ENCODE measurements at places on chromosomes 7 and 10.

GRCh38 chr10:116115036-116115641 is 157.9 kb downstream of the GFRA1 start:
- DNase-seq = no peak

GRCh38 chr7:149060156-149060555 is 30.4 kb downstream of the ZNF786 start:
- no peak for DNase-seq

DNA sequence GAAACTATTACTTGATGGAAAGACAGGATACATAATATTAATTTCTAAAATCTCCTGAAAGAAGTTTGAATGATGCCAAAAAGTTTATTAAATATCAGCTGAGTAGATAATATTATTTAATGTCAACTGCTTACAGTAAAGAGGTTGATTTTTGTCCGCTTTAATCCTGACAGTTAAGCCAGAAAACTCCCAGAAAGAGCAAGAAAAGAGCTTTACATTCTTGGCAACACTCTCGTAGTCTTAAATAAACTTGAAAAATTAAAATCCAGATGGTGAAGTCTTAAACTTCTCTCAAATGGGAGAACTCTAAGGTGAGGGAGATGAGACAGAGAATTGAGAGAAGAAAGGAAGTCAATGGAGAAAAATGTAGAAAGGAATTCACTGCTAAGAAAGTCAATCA is 199.3 kb upstream of the PLXDC2 start:
- no peak for DNase-seq

- no peak for DNase-seq
Measured at GRCh38 chr7:13875496-13876074, 113.9 kb downstream of the ETV1 start.

- peak; percentile 56 for DNase-seq
Measured at GRCh38 chr7:141754939-141755338, 9.0 kb upstream of the TAS2R3 start.

- DNase-seq = peak; percentile 85
Measured at GRCh38 chr7:140478246-140479061, 851 bp downstream of the MKRN1 start.

GRCh38 chr7:149856583-149856982 is 17.2 kb upstream of the ATP6V0E2 start:
- DNase-seq = no peak

- DNase-seq = no peak
Measured at GRCh38 chr7:13749636-13750035, 239.8 kb downstream of the ETV1 start.

DNA sequence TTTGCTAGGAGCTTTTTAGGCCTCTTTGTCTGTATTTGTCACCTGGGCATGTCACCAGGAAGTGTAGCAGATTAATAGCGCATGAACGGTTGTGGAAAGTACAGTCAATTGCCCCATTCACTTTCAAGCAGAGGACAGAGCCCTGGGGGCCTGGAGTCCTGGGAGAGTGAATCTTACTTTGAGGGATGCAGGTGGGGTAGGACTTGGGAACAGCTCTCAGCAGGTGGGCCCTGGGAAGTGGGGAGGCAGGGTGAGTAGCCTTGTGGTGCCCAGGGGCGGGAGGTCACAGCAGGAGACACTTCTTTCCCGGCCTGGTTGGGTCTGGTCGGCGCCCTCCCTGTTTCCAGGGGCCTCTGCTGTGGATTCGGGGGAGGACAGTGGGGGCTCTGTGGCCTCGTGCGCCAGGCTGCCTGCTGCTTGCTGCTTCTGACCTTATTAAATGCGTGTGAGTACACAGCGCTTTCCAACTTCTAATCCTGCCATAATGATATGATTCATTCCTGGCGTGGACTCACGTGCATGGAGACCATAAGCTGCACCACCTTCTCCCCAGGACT is 51.6 kb upstream of the AQP1 start:
- no peak for DNase-seq

DNA sequence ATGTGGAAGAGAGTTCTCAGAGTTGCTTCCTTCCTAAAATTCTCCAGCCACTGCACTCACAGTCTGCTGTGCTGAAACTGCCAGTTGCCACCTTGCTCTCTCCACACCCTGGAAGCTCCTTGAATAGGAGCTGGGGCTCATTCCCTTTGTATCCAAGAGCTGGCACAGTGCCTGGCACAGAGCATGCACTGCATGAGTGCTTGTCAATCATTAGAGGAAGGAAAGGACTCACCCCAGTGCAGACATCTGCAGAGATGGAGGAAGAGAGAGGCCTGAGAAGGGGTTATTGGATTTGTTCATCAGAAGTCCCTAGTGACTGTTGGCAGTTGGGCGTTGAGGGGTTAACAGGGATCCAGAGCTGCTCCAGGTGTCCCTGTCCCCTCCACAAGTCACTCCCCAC is 41.7 kb upstream of the DUSP5 start:
- peak; percentile 21 for DNase-seq

- peak; percentile 11 for DNase-seq
Measured at GRCh38 chr10:61905837-61906561, 4.5 kb downstream of the ARID5B start.

GRCh38 chr7:48028938-48029337 is at the start of gene SUN3:
Gene SUN3 (minus strand): TSS chr7:48029107. CDS start chr7:48028938, 169 bp downstream.
- DNase-seq = no peak

GRCh38 chr7:66910789-66911188 is 10.2 kb upstream of the TMEM248 start:
- DNase-seq = no peak

DNA sequence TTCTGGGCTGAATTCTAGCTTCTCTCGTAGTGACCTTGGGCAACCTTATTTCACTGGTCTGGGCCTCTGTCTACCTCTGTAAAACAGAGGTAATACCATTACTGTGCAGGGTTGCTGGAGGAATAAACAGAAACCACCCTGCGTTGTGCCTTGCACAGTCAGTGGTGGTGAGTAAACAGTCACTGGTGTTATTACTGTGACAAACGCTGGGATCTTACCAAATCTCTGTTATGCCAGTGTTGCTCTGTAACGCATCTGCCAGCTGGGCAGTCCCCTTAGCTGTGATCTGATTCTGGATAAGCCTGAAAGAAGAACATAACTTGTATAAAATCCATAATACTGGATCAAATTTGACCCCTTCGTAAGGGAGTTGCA is 49.4 kb downstream of the NOD1 start:
- DNase-seq = peak; percentile 70

- DNase-seq = peak; percentile 98
Measured at GRCh38 chr10:48656241-48656913, 28.3 kb upstream of the WDFY4 start.

DNA sequence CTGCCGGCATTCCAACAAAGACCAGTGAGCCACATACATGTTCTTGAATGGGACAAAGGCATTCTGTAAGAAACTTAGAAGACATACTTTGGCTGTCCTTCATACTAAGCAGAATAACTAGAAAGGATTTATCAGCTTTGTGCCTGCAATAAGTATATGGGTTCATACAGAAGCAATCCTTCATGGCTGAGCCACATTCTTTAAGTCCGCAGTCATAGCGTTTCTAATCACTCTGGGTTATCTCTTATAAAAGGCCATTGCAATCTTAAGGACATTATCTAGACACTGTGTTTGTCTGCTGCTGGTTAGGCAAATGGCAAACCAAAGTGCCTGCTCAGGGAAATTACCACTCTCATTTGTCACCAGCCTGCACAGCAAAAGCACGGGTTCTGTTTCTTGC is 488.4 kb downstream of the ACTR3B start:
- no peak for DNase-seq

- peak; percentile 14 for DNase-seq
Measured at GRCh38 chr7:93048136-93048930, 69.4 kb downstream of the SAMD9 start.

DNA sequence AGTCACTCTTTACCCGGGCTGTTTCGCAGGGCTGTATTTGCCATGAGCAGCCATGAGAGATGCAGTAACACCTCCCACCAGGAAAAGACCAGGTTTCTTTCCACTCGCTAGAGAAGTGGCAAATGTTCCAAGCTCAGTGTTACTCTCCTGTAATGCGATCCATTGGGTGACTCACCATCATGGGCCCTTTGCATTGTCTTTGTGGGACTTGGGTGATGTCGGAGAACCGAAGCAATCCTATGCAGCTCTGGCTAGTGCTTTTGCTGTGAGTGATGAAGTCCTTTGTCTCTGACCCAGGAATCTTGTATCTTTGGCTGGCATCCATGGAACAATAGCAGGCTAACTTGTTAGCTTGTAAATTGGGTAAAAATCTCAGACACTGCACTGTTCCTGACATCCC is 40.0 kb downstream of the GHRHR start:
- no peak for DNase-seq

GRCh38 chr10:98748298-98748697 is 301.6 kb upstream of the HPS1 start:
- peak; percentile 43 for DNase-seq

DNA sequence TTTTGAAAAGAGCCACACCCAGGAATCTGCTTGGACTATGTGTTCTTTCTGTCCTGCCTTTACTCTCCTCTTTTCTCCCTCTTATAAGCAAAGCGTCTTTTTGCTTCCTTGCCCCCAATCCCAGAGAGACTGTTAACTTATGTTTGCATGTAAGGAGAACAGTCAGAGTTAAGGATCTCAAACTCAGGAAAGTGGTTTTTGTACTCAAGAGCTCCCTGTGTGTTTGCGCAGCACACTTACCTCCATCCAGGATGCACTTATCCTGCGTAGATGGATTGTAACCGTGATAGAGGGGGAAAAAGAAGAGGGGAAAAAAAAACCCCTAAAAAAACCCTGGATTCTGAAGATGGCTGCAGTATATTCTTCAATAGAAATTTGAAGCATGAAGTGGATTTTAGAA is 228.9 kb downstream of the AUTS2 start:
- no peak for DNase-seq

GRCh38 chr10:44990965-44991364 is 9.8 kb upstream of the ZNF22 start:
- DNase-seq = no peak

DNA sequence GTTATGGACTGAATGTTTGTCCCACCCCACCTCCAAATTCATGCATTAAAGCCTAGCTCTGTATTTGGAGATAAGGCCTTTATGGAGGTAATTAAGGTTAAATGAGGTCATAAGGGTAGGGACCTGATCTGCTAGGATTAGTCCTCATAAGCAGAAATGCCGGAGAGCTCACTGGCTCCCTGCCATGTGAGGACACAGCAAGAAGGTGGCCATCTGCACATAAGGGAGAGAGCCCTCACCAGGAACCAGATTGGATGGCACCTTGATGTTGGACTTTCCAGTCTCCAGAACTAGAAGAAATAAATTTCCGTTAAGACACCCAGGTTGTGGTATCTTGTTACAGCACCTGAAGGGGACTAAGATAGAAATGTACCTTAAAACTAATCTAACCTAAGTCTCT is 816.1 kb upstream of the C7orf33 start:
- DNase-seq = no peak

GRCh38 chr10:112767156-112767555 is 182.9 kb upstream of the TCF7L2 start:
- no peak for DNase-seq

- no peak for DNase-seq
Measured at GRCh38 chr7:151707757-151708156, 169.2 kb downstream of the PRKAG2 start.

DNA sequence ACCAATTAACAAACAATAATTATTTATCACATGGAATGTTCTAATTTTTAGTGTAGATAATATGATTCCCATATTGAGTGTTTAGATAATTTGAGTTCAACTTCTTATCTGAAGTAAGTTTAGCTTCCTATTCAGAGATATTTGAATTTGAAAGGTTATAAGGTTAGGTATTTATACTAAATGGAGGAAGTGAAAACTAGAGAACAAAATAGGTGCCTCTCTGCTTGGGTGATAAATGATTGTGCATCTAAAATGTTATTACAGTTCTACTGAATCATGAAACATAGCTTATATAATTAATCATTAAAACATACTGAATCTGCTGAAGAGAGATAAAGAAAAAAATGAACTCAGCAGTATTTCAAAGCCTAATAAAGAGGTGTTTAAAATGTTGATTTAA is 1174.3 kb downstream of the XPNPEP1 start:
- DNase-seq = no peak

GRCh38 chr7:158602905-158603772 is 15.5 kb upstream of the PTPRN2 start:
- DNase-seq = no peak

DNA sequence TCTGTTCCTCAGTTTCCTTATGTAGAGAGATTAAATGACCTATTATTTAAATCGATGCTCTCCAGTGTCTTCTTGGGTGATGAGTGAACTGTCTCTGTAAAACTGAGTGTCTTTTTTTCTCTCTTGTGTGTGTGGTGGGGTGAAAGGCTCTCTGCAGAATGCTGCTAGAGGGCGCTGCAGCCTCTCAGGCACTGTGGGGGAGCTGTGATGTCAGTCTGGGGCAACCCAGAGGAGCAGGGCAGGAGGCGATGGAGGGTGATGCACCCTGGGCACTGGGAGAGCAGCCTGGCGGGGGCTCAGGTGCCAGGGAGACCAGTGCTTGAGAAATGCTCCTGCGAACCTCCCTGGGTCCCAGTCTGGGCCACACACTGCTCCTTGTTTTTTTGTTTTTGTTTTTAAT is 110.1 kb upstream of the POM121L12 start:
- no peak for DNase-seq

- DNase-seq = no peak
Measured at GRCh38 chr7:80603940-80604339, 34.5 kb upstream of the CD36 start.

DNA sequence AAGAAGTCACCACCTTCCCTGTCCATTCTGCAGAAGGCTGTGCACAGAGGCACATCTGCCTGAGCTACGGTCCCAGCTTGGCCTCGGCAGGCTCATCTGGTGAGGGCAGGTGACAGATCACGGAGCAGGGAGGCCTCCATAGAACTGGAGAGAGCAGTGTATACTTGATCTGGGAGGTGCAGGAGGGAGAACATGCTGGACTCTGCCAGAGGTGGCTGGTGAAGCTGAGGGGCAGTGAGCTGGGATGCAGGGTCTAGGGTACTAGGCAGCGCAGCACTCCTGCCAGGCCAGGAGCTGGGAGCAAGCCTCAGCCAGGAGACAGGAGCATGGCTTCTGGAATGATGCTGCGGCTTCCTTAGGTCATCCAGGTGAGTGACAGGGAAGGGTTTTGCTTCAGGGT is 553.0 kb downstream of the TCERG1L start:
- DNase-seq = no peak

DNA sequence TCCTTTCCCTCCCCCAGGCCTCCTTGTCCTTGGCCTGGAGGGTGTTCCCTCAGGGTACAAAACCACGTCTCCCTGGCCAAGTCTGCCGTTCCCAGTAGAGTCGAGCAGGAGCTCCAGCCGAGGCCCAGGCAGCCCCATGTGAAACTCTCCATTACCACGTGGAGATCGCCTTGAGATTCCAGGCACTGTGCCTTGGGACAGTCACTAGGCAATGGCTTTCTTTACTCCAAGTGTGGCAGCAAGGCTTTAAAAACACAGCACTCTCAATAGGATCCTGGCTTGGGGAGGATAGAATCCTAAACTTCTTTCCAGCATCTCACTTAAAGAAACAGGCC is 57.5 kb downstream of the PLXNA4 start:
- DNase-seq = no peak

DNA sequence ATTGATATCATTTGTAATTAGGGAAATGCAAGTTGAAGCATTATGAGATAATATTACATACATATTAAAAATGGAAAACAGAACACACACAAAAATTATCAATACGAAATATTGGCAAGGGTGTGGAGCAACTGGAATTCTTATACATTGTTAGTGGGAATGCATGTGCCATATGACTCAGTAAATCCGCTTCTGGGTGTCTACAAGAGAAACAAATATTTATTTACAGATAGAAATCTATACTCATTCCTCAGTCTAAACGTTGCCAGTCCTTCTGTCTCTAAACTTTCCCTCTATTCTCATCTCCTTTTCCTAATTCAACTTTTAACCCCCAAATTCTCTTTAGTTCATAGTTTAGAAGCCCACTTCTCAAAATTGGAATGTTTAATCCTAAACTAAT is 170.4 kb upstream of the LRRTM3 start:
- DNase-seq = no peak

GRCh38 chr7:127782654-127783559 is 130.9 kb downstream of the SND1 start:
- peak; percentile 81 for DNase-seq
